Activated CD4-positive, CD25-positive, alpha-beta regulatory T cell treated with anti-CD3 and anti-CD28 coated beads, Interleukin-2, amount 50 U/mL, for 16 hours (primary cell): ENCODE measurements at places on chromosomes 5 and 9.

- DNase-seq = no peak
Measured at GRCh38 chr5:177256296-177256695, 47.2 kb downstream of the RAB24 start.

- no peak for DNase-seq
Measured at GRCh38 chr5:116237917-116238500, 153.2 kb downstream of the COMMD10 start.

DNA sequence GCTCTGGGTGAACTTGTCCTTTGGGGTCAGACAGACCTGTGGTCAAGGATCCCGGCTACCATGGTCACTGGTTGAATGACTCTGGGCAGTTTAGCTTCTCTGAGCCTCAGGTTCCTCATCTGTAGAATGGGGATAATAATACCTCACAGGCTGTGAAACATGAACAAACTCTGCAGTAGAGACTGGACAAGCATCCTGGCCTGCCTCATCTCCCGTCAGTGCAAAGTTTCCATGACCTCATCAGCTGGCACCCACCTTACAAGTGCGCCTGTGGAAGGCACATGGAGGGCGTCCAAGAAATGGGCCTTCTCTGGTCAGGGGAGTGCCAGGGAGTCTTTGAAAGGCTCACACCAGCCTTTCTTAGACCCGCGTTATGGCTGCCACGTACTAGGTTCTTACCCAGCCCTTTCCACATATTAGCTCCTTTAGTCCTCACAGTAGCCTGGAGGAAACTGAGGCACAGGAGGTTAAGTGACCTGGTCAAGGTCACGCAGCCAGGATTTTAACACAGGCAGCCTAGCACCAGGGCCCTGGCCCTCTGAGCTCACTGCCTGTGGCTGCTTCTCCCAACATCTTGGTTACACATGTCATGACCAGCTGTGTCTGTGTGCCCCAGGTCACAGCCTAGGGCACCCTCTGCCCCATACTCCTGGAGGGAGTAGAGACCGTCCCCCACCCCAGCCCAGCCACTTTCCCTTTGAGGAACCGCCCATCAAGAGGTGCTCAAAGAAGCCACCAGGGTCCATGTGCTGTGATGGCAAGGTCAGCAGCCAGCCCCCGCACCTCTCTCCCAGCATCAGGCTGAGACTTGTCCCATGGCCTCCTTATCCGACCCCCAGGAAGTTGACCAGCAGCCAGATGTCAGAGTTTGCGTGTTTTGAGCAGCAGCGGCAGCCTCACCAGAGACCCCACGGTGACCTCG, 39.4 kb upstream of the RPL26L1 start:
- no peak for DNase-seq

GRCh38 chr9:23811633-23812032, 14.4 kb downstream of the ELAVL2 start:
- DNase-seq = no peak

- no peak for DNase-seq
Measured at GRCh38 chr9:124344291-124345050, 70.8 kb downstream of the PSMB7 start.

DNA sequence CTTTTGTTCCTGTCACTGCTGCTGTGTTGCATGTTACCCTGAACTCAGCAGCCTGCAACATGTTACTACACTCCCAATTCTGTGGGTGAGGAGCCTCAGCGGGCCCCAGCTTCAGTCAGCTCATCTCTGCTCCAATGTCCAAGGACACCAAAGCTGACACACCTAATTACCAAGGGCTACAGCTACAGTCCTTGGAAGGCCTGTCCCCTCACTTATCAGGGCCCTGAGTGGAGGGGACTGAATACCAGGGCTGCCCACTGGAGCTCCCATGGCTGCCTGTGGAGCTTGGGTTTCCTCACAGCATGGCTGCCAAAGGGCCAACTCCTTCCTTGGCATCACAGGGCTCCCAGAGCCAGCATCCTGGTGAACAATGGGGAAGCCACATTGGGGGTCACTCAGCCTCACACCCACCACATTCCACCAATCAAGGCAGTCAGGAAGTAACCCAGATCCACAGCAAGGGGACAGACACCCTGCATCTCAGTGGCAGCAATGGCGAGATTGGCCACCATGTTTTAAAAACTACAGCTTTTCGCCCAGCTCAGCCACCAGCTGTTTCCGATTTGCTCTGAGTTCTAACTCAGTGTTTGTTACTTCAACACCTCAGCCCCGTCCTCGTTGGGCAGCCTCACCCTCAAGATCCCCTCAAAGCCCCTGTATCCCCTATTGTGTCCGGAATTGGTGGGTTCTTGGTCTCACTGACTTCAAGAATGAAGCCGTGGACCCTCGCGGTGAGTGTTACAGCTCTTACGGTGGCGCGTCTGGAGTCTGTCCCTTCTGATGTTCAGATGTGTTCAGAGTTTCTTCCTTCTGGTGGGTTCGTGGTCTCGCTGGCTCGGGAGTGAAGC, 18.9 kb downstream of the SEMA4D start:
- DNase-seq = no peak

DNA sequence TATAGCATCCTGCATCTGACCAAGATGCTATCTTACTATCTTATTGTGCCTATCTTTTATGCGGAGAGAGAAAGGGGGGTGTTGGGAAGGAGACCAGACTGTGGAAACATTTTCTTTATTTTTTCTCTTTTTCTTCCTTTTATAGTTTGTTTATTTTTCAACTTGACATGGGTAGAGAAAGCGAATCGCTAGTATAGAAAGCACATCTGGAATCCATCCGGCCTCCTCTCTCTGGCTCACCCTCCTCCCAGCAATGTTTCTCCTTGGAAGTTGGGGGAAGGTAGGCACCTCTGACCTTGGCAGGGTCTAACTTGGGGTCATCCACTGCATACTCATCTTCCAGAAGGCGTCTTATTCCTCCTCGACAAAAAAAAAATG, 3.9 kb downstream of the S1PR3 start:
- no peak for DNase-seq

DNA sequence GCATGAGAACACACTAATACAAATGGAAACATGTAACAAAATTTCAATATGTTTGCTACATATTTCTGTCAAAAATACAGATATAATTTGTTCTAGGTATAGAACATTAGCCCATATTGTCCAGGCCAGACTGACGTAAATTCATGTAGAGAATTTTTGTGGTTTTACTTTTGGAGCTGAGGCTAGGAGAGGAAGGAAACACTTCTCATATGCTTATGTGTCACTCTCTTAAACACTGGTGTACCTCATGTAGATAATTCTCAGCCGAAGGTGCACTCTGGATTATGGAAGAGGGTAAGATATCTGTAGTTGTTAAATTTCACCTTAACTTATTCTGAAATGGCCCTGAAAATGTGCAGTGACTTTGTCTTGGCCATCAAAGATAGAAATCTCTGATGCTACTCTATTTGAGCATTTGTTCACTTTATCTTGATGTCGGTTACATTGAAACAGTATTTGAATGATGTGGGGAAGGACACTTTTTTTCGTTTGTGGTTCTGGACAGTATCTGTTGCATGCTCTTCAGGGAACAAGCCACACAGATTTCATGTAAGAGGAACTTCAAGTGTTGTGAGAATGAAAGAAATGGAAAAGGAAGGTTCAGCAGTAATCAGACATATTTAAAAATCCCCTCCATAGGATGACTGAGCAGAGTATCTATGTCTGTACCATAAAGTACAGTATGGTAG, 202.7 kb downstream of the SPATA31D1 start:
- DNase-seq = no peak
